IMR-90 (cell line): ENCODE measurements at places on chromosomes 6 and 20.

GRCh38 chr6:29797135-29797534, 30.5 kb upstream of the HLA-G start:
- DNase-seq: peak; percentile 39

- no peak for DNase-seq
Observed at GRCh38 chr6:34152806-34153520, 7.1 kb upstream of the GRM4 start.

- no peak for DNase-seq
Observed at GRCh38 chr6:140003217-140003616, 628.8 kb upstream of the CITED2 start.

GRCh38 chr6:25346064-25346463, 66.9 kb downstream of the CARMIL1 start:
- DNase-seq: no peak

- DNase-seq: peak; percentile 100
Observed at GRCh38 chr20:35883778-35884540, 70.3 kb downstream of the SCAND1 start.

- no peak for DNase-seq
Observed at GRCh38 chr6:92701425-92702096, 717.8 kb downstream of the EPHA7 start.

- DNase-seq: peak; percentile 28
Observed at GRCh38 chr20:17845701-17846475, 122.7 kb downstream of the SNX5 start.

- peak; percentile 16 for DNase-seq
Observed at GRCh38 chr6:1240766-1241318, 71.1 kb upstream of the FOXQ1 start.

- DNase-seq: no peak
Observed at GRCh38 chr20:44615876-44616603, 33.7 kb downstream of the PKIG start.

- DNase-seq: no peak
Observed at GRCh38 chr20:4782378-4782772, 60.7 kb downstream of the PRND start.

GRCh38 chr20:10094566-10095173, 59.9 kb downstream of the ANKEF1 start:
- no peak for DNase-seq

DNA sequence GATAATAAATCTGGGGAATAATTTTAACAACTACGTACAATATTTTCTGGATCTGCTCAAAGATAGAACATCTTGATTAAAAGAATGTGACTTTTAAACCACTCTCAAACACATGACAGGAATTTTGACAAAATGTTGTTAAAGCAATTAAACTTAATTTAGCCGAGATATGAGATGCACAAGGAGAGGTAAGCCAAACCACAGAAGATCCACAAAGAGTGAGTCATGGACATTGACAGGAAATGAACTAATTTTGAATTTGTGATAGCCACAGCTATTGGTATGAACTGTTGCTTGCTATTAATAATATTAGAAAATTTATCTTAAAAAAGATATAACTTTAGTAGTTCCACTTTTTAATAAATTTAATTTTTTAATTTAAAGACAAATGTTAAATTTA, 27.8 kb upstream of the VGLL2 start:
- no peak for DNase-seq

GRCh38 chr6:8387942-8388437, 47.4 kb downstream of the SLC35B3 start:
- no peak for DNase-seq

- DNase-seq: peak; percentile 71
Observed at GRCh38 chr6:126307849-126308248, 32.1 kb upstream of the CENPW start.

DNA sequence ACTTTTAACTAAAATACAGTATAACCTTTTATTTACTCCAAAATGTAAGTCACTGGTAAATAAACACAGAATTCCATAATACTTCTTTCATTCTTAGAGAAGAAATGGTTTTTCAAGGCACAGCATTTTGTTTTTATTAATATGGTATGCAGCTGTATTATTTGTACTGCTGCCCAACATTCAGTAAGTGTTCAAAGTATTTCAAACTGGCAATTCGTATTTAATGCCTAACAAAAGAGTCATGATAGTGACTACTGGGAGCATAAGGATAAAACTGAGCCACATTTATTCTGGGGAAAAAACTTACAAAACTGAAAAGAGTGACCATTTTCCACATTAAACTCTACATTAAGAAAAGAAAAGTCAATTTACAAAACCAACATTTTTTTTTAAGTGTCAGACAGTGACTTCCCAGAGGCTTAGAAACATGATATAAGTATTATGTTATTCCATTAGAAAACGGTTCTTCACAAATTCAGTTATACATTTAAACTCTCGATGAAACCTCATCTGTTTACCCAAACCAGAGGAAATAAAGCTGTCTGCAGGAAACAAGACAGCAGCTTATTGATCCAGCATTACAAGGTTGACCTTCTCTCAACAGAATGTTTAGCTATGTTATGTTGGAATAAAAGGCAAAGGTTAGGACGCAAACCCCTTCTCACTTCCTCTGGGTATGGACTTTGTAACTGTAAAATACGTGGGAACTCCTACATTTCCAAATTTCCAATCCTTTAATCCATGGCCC, 24.3 kb downstream of the EPB41L2 start:
- DNase-seq: peak; percentile 71

- DNase-seq: peak; percentile 72
Observed at GRCh38 chr6:40957616-40958492, 81.2 kb downstream of the UNC5CL start.

DNA sequence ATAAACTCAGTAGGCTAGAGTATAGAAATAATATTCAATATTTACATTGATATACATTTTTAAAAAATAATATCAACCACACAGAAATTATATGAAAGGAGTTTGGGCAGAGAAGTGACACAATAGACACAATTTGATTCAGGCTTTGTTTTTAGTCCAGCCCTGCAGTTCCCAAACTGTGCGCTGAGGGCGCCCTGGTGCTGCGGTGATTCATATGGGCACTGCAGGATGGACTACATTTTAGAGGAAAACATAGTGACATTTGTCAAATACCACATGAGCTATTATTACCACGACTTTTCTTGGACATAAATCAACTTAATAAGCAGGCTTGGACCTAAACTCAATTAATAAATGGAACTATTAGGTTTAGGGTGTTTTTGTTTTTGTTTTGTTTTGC, 364.3 kb upstream of the ID4 start:
- DNase-seq: no peak

GRCh38 chr6:158457131-158457530, 102.8 kb upstream of the TMEM181 start:
- DNase-seq: no peak

- DNase-seq: peak; percentile 68
Observed at GRCh38 chr6:14871221-14871620, 374.6 kb upstream of the JARID2 start.
